GM18507 (cell line): ENCODE measurements at places on chromosomes 11 and 22.
A peak's percentile ranks its signal among the peaks of the same experiment; 100 is the strongest.

- DNase-seq = no peak
These were observed 1.8 kb downstream of the KCNK7 start for GRCh38 chr11:65593518-65594414.

- peak; percentile 36 for DNase-seq
These were observed 43.2 kb downstream of the NEU3 start for GRCh38 chr11:75031771-75032549.

- DNase-seq = no peak
These were observed 8.0 kb downstream of the APLP2 start for GRCh38 chr11:130077671-130078070.

DNA sequence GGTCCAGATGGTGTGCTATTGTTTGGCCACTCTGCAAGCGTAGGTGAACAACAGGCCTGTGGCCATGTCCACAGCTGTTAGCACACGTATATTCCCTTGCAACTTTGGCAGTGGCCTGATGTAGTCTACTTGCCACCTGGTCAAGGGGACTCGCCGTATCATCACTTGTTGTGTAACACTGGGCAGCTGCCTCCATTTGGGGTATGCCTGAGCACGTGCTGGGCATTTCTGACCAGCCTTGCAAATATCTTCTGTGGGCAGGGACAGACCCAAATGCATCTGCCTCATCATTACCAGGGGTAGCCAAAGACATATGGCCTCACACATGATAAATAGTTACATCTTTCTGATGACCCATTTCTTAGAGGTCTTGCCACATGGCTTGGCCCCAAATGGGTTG is 434.2 kb downstream of the DYNC2H1 start:
- no peak for DNase-seq

GRCh38 chr11:107018219-107018901 is at the start of gene GUCY1A2:
Gene GUCY1A2, minus strand, starts transcription at chr11:107018476. Its CDS starts 421 bp downstream, at chr11:107018055.
- DNase-seq = no peak

- no peak for DNase-seq
These were observed 64.4 kb downstream of the CD82 start for GRCh38 chr11:44629732-44630345.
